ENCODE measurements at places on chromosomes 2 and 18.

DNA sequence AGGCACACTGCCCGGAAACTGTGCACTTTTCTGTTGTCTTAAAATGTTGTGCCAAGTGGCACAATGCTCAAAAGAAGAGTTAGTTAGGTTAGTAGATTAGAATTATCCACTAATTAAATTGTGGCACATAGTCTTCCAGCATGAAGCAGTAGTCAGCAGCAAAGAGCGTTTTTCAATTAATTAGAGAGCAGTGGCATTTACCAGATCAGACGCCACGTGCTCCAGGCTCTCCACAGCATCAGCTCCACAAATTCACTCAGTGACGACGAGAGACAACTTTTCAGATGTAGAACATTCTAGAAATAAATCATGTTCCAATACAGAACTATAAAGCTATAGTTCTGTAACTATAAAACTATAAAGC, 16.4 kb upstream of the RTTN start:
- no peak for DNase-seq

DNA sequence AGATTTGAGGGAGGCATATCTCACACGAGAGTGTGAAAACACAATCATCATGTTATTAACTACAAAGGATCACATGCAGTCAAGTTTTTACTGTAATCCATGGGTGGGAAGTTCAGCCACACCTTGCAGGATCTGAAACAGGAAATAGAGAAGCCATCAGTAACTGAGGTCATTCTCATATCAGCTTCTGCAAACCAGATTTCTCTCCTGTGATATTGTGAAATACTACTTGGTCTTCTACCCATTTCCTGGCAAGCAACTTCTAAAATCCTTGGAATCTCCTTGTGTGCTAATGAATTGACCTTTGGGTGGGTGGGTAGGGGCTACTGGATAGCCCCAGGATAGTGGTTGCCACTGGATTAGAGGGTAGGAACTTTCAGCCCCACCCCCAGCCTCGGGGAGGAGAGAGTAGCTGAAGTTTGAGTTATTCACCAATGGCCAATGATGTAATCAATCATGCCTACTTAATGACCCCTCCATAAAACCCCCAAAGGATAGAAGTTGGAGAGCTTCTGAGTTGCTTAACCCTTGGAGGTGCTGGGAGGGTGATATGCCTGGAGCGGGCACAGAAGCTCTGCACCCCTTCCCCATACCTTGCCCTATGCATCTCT, 25.6 kb upstream of the TGIF1 start:
- DNase-seq = no peak

DNA sequence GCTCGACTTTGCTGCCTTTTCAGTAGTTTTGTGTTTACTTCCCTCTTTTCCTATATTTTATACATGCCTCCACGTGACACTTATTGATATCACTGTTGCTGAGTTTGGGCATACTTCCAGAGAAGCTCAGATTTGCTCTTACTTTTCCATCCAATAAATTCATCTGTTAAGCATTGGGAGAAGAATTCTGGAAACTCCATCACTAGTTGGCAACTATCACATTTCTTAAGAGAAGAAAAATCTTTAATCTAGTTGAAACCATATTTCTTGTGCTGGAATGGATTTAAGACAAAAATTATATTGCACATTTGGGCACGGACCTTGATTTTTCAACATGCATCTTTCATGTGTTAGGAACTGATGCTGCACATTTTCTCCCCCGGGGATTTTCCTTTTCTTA, 52.6 kb upstream of the CPO start:
- DNase-seq = no peak

GRCh38 chr2:231807020-231807419, 20.8 kb downstream of the COPS7B start:
- no peak for DNase-seq

DNA sequence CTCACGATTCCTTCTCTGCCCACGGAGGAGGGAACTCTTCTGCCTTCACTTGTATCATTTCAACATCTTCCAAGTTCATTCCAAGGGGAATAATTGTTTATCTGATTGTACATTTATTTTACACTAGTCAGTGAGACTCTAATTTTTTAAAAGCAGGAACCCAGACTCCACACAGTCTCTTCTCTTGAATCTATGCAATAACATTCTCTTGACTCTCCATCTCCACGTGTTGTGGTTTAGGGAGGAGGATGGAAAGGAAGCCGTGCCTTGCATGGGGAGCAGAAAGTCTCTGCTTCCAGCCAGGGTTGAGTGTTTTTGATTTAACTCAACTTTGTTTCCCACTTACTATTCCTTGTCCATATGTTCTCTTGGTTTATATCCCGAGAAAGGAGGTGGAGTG, 131.1 kb upstream of the RIOK3 start:
- DNase-seq = no peak

DNA sequence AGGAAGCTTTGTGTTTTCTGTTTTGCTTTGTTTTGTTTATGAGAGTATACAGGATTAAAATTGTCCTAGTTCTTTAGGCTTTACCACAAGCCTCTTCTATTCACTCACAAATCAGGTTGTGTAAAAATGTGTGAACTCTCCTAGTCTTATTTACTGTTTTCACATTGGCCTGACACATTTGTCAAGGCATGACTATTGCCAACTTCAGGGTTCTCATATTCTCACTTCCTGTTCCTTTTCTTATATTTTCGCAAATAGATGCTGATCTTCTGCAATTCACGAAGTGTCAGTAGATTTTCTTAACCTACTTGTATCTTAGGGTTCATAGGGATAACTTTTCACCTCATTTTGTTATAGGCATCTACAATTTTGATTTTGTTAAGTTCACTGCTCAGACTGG, 67.1 kb downstream of the CCDC102B start:
- no peak for DNase-seq

DNA sequence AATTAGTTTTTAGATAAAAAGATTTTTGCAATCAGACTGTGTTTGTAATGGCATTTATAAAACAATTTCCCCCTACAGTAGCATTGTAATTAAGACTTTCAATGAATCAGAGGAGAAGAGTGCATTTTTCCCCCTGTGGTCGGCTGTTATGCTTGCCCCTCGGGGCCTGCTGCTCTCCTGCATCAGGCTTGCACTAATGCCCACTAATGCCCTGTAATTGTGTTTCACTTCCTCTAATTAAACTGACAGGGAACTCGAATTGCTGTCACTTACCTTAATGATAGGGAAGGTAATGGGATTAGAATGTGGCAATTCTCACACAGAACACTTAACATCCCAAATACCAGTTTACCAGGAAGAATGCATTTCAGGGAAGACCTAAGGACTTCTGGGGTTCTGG, 61.2 kb upstream of the LRRTM1 start:
- peak; percentile 18 for DNase-seq

GRCh38 chr2:11578986-11579774, 45.3 kb downstream of the GREB1 start:
- no peak for DNase-seq

GRCh38 chr2:30702694-30703093, 104.6 kb downstream of the CAPN13 start:
- no peak for DNase-seq

DNA sequence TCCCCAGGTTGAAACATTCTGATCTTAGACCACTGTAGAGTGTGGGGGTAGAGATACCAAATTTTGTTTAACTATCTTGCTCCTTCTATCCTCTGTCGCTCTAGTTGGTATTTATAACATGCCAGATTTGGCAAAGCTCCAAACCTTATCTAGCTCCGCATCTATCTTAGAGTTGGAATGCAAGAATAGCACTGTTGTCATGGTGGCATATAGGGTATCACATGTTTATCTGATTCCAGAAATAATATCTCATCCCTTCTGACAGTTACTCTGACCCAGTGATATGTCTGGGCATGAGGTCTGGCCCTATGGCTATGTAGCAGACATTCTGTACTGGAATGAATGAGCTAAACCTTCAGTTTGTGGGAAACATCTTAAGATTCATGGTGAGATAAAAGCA, 51.7 kb downstream of the CABYR start:
- DNase-seq = no peak

- peak; percentile 51 for DNase-seq
Observed at GRCh38 chr2:170929686-170930050, 615 bp downstream of the GORASP2 start.

- no peak for DNase-seq
Observed at GRCh38 chr2:224410946-224411561, 9.1 kb upstream of the FAM124B start.

- DNase-seq = no peak
Observed at GRCh38 chr2:76640905-76641304, 881.3 kb downstream of the LRRTM4 start.

- DNase-seq = no peak
Observed at GRCh38 chr2:38060236-38061018, 15.5 kb downstream of the CYP1B1 start.
